ENCODE measurements at places on chromosomes 6 and 20. TPM values are rescaled to one million over a fixed set of nuclear protein-coding genes. Genes with fewer than 3 reads are reported as not detected.

GRCh38 chr20:52083627-52084232 lies 107.8 kb downstream of the ZFP64 start:
- no peak for DNase-seq

DNA sequence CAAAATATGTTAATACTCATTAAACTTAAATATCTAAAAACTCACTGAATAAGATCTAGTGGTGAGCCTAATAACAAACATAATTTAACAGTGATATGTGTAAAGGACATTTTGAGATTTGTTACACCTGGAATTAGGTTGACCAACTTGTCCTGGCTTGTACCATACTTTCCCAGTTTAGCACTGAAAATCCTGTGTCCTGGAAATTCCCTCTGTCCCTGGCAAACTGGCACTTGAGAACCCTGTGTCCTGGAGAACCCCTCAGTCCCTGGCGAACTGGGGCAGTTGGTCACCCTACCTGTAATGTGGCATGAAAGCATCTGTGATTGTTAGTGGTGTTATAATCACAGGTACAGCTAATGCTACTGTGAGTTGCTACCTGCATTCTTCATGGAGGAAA lies 6.9 kb upstream of the PRND start:
- no peak for DNase-seq

The SLC24A3 gene
- not detected for polyA plus RNA-seq

GRCh38 chr20:62603021-62603906 lies 39.0 kb upstream of the SLCO4A1 start:
- DNase-seq: peak; percentile 50

The MMP24 gene
- polyA plus RNA-seq: 0.09 TPM

The PCMT1 gene
- 157 TPM for polyA plus RNA-seq

The TINAG gene
- not detected for polyA plus RNA-seq
